Non-pigmented ciliary epithelial cell (primary cell): ENCODE measurements at places on chromosomes 3 and 15.

DNA sequence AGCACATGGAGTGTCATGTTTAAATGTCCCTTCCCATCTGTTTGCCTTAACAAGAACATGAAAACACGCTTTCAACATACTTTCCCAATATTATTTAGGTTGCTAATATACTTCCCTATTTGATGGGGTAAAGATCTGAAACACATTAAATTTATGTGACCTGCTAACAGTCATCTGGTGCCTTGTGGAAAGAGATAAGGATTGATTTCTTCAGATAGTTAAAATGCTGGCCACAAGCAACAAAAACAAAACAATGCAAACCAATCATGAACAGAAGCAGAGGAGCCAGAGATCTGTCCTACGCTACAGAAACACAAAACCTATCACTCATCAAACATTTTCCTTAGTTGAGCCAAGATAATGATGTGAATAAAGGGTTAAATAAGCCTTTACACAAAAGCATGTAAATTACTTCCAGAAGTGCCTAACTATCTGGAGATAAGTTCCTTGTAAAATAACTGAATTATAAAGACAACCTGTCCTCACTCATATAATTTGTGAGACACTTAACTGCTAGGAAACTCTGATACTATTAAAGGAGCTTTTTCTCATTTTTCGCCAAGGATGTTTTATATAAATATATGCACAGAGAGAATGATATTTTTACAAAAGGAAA, 109.9 kb downstream of the NSUN3 start:
- no peak for DNase-seq

- no peak for DNase-seq
Measured at GRCh38 chr3:6229778-6230410, 631.0 kb upstream of the GRM7 start.

GRCh38 chr3:40584625-40585189, 59.9 kb downstream of the ZNF621 start:
- DNase-seq = peak; percentile 44

DNA sequence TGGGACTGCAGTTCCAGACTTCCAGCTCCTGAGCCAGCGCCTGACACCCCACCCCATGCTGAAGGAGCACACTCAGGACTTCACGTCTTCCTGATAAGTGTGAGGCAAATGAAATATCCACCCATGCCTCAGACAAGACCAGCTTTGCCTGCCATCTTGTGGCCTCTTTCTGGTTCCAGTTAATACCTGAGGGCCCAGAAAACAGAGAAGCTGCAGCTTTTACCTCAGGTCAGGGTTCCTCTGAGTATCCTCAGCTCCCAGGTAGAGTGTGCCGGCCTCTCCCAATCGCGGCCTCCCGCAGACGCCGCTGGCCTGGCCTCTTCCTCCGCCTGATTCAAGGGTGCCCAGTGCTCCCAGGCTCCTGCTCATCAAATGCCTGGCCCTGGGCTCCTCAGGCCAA, 5.1 kb upstream of the KLHL6 start:
- DNase-seq = no peak

DNA sequence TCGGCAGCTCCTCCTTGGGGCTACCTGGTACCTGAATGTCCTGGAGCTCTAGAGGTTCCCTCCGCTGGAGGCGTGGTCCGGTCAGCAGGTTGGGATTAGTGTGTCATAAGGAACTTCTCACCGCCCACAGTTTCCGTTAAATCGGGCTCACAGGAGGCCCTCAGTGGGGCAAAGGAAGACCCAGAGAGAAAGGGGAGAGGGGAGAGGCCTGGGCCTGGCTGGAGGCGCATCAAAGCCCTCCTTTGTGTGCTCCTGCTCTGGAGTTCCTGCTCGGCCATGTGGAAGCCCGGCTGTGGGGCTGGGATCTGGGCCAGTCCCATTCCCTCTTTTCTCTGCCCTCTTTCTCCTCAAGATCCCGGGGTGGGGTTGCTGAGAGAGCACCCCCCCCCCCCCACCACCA, at the start of gene RLBP1:
Gene RLBP1, minus strand, starts transcription at position 37 of the 400 bp plus-strand sequence. CDS start 2,604 bp downstream, outside the sequence.
- no peak for DNase-seq
